ENCODE measurements at places on chromosomes 7 and 10.

- DNase-seq, result no peak
These were observed 22.5 kb downstream of the KMT2E start for GRCh38 chr7:105036217-105037168.

- DNase-seq, result no peak
These were observed 70.0 kb downstream of the CAMK1D start for GRCh38 chr10:12419262-12419847.

- DNase-seq, result no peak
These were observed 131.1 kb downstream of the PDE1C start for GRCh38 chr7:31939076-31939475.

DNA sequence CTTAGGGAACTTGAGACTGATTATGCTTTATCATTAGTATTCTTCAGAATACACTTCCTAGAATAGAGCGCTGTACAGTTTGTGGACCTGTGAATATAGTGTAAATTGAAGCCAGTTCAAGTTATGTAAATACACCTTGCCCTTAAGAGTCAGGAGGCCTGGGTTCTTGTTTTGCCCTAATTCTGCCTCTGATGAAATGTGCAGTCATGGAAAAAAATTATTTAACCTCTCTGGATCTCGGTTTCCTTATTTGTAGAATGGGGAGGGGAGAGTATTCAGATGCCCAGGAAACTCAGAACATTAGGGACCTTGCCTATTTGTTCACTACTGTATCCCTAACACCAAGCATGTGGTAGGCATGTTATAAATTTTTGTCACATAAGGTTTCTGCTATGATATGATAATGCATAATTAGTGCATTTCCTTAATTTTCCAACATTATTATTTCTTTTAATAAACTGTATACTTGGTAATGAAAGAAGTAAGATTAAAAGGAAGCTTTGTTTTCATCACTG, 1.3 kb downstream of the EXOC6 start:
- peak; percentile 55 for DNase-seq

DNA sequence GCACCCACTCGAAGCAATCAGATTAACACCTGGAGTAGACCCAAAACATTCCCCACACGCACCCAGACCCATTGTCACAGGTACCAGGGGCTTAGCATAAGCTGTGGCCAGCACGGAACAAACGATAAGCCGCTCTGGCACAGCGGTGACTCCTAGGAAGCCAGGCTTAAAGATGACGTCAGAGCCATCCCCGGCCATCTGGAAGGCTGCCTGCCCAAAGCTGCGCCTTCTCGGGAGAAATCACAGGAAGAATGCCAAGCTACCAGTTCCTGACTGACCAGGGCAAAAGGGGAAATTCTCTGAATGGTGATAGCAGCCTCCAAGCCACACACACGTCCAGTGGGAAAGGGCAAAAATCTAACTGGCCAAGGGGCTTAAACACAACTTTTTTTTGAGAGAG, 13.0 kb upstream of the WIPI2 start:
- DNase-seq, result no peak

DNA sequence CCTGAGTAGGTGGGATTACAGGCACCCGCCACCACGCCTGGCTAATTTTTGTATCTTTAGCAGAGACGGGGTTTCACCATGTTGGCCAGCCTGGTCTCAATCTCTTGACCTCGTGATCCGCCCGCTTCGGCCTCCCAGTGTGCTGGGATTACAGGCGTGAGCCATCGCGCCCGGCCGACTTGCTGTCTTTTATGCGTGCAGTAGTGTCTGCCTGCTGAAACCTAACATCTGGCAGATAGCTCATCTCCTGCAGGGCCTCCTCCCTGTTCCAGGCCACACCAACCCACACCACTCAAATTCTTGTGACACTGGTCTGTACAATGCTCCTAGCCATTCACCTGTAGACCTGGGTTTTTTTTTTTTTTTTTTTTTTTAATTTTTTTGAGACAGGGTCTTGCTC, 41.5 kb downstream of the BAIAP2L1 start:
- DNase-seq, result no peak

- no peak for DNase-seq
These were observed 328.3 kb downstream of the NXPH1 start for GRCh38 chr7:8761731-8762130.

DNA sequence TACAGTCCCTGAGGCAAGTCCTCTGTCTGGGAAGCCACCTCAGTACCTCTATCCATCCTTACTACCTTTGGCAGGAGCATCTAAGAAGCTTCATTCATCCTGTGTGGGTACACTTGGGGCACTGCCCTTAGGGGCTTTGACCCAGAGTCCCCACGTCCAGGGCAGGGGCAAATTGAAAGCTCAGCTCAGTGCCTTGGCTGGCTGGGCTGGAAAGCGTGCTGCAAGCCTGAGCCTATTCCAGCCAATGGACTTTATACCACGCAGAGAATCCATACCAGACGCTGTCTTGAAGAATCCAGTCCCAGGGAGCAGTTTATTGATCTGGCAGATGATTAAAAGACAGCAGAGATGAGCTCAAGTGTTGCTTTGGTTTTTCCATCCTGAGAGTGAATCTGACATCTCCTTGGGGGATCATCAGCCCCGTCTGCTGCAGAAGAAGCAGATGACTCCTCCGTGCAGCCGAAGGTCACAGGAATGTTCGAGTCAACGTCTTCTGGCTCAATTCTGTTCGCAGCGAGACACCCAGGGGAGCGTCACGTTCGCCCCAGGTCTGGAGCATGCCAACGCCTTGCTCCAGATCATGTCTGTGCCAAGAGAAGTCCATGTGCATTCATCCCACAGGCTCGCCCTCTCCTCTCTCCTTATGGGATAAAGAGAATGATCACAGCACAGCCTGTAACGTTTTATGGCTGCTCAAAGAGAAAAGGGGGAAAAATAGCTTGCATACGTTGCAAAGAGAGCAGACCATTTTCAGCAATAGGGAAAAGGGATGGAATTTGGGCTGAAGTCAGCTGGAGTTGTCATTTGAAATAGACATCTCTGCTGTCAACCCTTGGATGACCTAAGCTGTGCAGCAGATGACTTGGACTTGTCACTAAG, 35.8 kb upstream of the LYZL1 start:
- DNase-seq, result no peak

GRCh38 chr7:148783801-148784527, 85.3 kb downstream of the CUL1 start:
- no peak for DNase-seq

DNA sequence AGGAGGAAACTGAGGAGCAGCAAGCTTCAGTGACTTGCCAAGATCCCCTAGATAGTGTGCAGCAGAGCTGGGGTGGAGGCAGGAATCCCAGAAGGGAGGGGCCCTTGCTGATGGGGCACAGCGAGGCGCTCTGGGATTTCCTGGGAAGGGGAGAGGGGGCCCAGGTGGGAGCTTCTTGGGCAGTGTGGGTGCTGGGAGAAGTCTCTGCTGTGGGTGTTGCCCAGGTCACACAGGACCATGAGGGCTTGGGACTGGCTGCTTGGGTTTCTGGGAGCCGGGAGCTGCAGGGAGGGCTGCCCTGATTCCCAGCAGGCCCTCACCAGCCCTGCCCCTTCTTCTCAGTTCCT, 55.2 kb downstream of the TSPAN15 start:
- no peak for DNase-seq

Measured in Kasumi-1 (cell line).